ENCODE measurements at places on chromosomes 16 and 17.

GRCh38 chr16:88047462-88047861 is 96.2 kb downstream of the BANP start:
- peaks cover 6% of the 10 kb centered on the region for H3K4me1 ChIP-seq
- no peak for DNase-seq
- H3K27me3 ChIP-seq, result no peaks in the 10 kb centered on the region
- no peak overlapping the region for H3K27ac ChIP-seq

GRCh38 chr16:70345840-70346239 is 863 bp upstream of the DDX19A start:
- DNase-seq, result no peak
- peak overlapping the region; percentile 95 for H3K4me3 ChIP-seq
- peaks cover 28% of the 10 kb centered on the region for H3K36me3 ChIP-seq
- H3K27me3 ChIP-seq, result no peaks in the 10 kb centered on the region
- peak overlapping the region; percentile 92 for H3K27ac ChIP-seq
- peaks cover 34% of the 10 kb centered on the region for H3K4me1 ChIP-seq

GRCh38 chr17:63945784-63946439 is 13.8 kb upstream of the CD79B start:
- peaks cover 17% of the 10 kb centered on the region for H3K4me1 ChIP-seq

GRCh38 chr16:23876256-23876896 is 40.6 kb downstream of the PRKCB start:
- H3K4me3 ChIP-seq, result no peak overlapping the region
- no peak for DNase-seq
- H3K27me3 ChIP-seq, result no peaks in the 10 kb centered on the region

DNA sequence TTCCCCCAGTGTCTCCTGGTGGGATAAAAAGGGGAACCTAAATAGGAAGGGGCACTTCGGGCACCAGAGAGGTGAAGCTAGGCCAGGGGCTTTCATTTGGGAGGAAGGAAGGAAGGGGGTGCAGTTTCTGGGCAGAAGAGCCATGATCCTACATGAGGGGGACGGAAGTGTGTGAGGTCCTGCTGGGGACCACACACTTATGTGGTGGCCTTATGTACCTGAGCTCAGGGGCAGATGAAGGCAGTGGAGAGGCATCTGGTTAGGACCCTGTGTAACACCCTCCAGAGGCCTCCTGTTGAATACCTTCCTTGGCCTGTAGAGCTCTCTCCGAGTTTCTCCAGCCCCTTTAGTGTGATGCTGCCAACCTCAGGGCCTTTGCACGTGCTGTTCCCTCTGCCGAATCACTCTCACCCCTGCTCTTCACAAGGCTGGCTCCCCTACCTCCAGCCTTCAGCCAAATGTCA is 21.2 kb downstream of the IGFBP4 start:
- no peaks in the 10 kb centered on the region for H3K4me1 ChIP-seq
- peaks cover 5% of the 10 kb centered on the region for H3K27me3 ChIP-seq
- no peak overlapping the region for H3K4me3 ChIP-seq
- H3K27ac ChIP-seq, result no peak overlapping the region

GRCh38 chr17:78441271-78441971 is 63.0 kb downstream of the PGS1 start:
- no peak overlapping the region for H3K27ac ChIP-seq
- H3K4me3 ChIP-seq, result no peak overlapping the region
- no peaks in the 10 kb centered on the region for H3K27me3 ChIP-seq
- H3K36me3 ChIP-seq, result no peaks in the 10 kb centered on the region

- no peaks in the 10 kb centered on the region for H3K36me3 ChIP-seq
- peaks cover 60% of the 10 kb centered on the region for H3K4me1 ChIP-seq
- peak within 1 kb of the TSS; percentile 79 for H3K4me3 ChIP-seq
- H3K27ac ChIP-seq, result peak within 1 kb of the TSS; percentile 46
- no peak for DNase-seq
- no peaks in the 10 kb centered on the region for H3K27me3 ChIP-seq
Measured at GRCh38 chr17:68457168-68457538, at the start of gene WIPI1. WIPI1 (minus strand) TSS chr17:68457496; CDS start chr17:68457421, 75 bp downstream.

- DNase-seq, result no peak
- H3K4me1 ChIP-seq, result no peaks in the 10 kb centered on the region
- H3K4me3 ChIP-seq, result no peak overlapping the region
Measured at GRCh38 chr16:60989592-60989991, 1046.6 kb downstream of the CDH8 start.

- no peak for DNase-seq
- H3K36me3 ChIP-seq, result peaks cover 4% of the 10 kb centered on the region
- peak overlapping the region; percentile 96 for H3K27ac ChIP-seq
- H3K27me3 ChIP-seq, result no peaks in the 10 kb centered on the region
- peak overlapping the region; percentile 94 for H3K4me3 ChIP-seq
- H3K4me1 ChIP-seq, result peaks cover 47% of the 10 kb centered on the region
Measured at GRCh38 chr16:69763599-69763942, 1.4 kb downstream of the WWP2 start.

- peaks cover 4% of the 10 kb centered on the region for H3K4me1 ChIP-seq
- H3K36me3 ChIP-seq, result no peaks in the 10 kb centered on the region
- no peak for DNase-seq
- no peak overlapping the region for H3K4me3 ChIP-seq
- H3K27ac ChIP-seq, result no peak overlapping the region
- peaks cover 8% of the 10 kb centered on the region for H3K27me3 ChIP-seq
Measured at GRCh38 chr17:19346351-19347255, 15.9 kb downstream of the B9D1 start.

DNA sequence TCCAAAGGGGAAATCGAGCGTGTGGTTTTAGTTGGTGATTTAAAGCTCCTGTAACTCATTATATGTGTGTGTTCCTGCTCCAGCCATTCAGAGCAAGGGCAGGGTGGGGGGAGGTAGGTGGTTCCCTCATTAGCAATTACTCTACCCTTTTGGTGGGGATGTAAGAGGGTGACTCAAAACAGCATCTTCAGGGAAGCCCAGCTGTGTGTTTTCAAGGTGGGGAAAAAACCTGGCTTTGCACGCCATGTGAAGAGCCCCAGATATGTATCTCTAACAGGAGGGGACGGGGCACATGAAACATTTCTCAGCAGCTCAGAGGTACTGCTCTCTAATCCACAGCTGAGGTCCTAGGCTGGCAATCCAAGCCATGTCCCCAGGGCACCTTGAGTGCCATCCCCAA is 241.3 kb upstream of the ZFHX3 start:
- H3K36me3 ChIP-seq, result no peaks in the 10 kb centered on the region
- H3K27ac ChIP-seq, result no peak overlapping the region
- no peaks in the 10 kb centered on the region for H3K4me1 ChIP-seq
- no peaks in the 10 kb centered on the region for H3K27me3 ChIP-seq
- no peak overlapping the region for H3K4me3 ChIP-seq
- DNase-seq, result no peak

DNA sequence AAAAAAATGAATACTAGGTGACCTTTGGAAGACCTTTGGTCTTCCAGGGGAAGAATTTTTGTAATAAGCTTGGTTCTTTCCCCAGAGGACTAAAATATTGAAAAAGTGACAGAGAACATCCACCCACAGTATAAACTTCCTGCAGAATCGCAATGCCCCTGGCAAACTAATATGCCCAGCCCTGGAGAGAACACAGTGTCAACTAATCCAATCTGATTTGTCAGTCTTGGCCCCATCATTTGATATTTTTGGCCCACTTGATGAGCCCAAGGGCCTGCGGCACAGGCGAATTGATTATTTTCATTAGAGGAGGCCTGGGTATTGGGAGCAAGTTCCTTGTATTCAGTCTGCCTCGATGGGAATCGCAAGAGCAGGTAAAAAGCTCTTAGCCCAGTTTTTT is 98.4 kb downstream of the MAP2K6 start:
- H3K27ac ChIP-seq, result no peak overlapping the region
- H3K27me3 ChIP-seq, result no peaks in the 10 kb centered on the region
- DNase-seq, result no peak
- peaks cover 2% of the 10 kb centered on the region for H3K36me3 ChIP-seq
- no peak overlapping the region for H3K4me3 ChIP-seq

- DNase-seq, result no peak
- no peak overlapping the region for H3K4me3 ChIP-seq
- H3K4me1 ChIP-seq, result no peaks in the 10 kb centered on the region
Measured at GRCh38 chr16:52976539-52977167, 76.0 kb downstream of the CHD9NB start.
